ENCODE measurements at places on chromosomes 12 and 14.

GRCh38 chr14:103099733-103100280, 5.3 kb downstream of the EXOC3L4 start:
- DNase-seq: no peak

GRCh38 chr14:96264853-96265252, 8.8 kb downstream of the BDKRB1 start:
- DNase-seq: no peak

DNA sequence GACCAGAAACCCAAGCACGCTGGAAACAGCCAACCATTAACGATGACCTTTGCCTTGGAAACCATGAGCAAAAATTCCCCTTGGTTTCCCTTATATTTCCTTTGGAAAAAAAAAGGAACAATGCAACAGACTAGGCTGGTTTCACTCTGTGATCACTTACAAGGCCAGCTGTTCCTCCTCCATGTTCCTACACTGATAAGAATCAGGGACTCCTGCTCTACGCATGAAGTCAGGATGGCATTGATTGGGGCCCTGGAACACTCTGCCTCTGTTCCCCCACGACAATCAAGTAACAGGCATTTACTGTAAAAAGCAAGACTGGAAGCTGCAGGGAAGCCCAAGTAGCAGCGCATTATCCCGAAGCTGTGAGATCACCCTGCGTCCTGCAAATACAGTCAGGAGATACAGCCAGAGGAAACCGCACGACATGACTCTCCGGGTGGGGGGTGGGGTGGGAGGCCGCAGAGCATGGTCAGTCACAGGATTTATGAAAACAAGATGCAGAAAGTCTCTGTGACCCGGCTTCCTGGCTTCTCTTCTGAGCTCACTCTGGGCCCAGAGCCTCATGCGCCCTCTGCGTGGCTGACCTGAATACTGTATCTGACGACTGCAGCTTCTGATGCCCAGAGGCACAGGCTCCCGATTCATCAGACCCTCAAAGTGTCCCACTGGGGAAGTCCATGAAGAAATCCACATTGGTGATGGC, 31.1 kb downstream of the SSH1 start:
- no peak for DNase-seq

DNA sequence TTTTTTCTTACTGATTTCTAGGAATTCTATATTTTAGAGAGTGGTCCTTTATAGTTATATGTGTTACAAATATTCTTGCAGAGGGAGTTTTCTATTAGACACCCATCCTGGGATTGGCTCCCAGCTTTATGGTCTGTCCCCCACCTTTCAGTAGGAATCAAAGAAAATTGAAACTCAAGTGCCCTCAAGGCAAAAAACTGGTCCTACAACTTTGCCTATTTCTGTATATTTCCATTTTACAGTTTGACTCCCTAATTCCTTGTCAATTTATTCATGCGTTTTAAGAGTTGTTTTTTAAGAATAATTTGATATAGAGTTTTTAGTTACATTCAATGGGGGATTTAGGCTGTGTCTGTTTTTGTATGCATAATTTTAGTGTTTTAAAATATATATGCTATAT, 208.9 kb downstream of the SYNE2 start:
- no peak for DNase-seq

DNA sequence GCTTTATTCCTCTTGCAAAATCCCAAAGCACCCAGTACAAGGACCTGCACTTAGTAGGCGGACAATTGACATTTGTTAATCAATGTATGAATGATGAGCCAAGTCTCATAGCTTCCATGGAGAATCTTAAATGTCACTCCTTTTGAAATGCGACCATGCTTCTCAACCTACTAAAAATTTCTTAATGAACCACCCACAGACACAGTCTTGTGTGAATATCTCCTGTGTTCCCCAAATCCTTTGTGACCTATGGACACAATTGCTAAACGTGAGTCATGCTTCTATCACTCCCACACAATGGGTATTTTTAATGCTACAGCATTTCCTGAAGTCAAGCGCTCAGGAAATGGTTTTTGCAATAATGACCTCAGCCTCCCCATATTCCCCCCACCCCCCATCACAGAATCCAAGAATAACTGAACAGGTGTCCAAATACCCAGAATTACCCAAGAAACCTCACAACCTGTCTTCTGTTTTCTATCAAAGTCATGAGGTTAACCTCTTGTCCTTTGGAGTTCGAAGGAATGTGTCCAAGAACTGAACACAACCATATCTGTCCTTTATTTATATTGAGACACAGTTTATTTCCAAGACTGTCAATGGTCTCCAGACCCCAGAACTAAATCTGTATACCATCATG, 163.6 kb upstream of the PLEKHG7 start:
- DNase-seq: no peak

- DNase-seq: no peak
These were observed 13.0 kb downstream of the WASHC4 start for GRCh38 chr12:105120551-105120950.

All from stimulated activated CD4-positive, alpha-beta T cell treated with anti-CD3 and anti-CD28 coated beads, Interleukin-12 subunit alpha, Interleukin-12 subunit beta, amount 100 ng/mL, for 4 hours (primary cell).